ENCODE measurements at places on chromosomes 16 and 17.

DNA sequence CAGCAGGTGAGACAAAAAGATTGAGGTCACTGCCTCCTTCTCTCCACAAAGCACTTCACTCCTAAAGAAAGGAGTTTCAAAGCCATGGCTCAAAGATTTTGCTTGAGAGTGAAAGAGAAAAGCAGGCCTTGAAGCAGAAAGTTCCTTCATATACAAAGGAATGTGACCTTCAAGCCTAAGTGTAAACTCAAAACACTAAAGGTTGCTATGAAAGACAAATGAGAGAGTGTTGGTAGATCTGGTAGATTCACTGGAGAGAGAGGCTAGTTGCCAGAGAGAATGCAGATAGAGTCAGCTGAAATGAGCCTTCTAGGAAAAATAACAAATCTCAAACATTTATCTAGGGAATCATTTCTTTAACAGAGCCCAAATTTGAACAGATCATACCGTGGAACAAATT is 305.2 kb downstream of the CDH8 start:
- DNase-seq: no peak

DNA sequence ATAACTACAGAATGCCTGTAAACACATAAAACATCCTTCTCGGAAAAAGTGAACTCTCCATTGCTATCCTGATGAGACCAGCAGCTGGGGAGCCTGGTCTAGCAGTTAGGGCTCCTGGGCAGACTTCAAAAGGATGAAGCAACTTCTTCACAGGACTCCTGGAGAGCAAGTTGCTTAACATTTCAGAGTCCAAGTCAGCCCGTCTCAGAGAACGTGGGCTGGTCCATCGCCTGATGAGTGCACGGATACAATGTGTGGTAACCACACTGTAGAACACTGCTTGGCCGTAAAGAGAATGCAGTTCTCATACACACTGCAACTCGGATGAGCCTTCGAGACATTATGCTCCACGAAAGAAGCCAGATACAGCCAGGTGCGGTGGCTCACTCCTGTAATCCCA is 52.7 kb downstream of the TMEM235 start:
- DNase-seq: no peak

- DNase-seq: no peak
Measured at GRCh38 chr16:55292491-55292890, 31.5 kb upstream of the IRX6 start.

GRCh38 chr17:18246880-18247612 is 11.5 kb downstream of the FLII start:
- no peak for DNase-seq

DNA sequence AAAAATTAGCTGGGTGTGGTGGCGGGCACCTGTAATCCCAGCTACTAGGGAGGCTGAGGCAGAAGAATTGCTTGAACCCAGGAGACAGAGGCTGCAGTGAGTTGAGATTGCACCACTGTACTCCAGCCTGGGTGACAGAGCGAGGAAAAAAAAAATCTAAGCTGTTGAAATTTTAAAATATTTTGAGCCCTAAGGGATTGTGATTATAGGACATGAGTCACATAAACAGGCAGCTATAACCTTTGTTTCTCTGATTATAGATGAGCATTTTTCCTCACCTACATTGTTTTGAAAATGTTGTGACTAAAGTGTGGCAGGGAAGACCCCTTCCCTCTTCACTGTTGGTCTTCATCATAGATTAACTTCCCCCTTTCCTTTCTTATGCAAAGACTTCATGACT is 135.5 kb downstream of the MGAT5B start:
- no peak for DNase-seq

- no peak for DNase-seq
Measured at GRCh38 chr16:13315642-13316427, 414.4 kb downstream of the SHISA9 start.

GRCh38 chr16:15913046-15913698 is 24.8 kb upstream of the CEP20 start:
- DNase-seq: no peak

DNA sequence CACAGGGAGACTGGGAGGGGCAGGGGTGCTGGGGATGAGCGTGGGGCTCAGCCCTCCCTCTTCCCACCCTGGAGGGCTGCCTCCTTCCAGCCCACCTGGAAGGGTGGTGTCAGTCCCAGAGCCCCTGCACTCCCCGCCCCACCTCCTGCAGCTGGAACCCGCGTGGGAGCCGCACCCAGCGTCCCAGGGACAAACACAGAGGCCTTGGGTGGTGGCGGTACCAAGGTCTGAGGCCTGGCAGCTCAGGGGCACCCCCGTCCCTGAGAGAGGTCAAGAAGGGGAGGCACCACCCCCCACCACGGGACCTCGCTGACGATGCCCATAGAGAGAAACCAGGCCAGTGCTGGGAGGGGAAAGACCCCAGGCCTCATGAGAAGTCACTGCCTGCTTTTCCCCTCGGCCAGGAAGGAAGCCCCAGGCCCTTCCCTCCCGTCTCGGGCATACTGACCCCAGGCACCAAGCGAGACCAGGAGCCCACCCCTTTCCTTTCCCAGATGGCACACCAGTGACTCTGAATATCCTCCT is 4.1 kb downstream of the HS3ST6 start:
- DNase-seq: no peak

GRCh38 chr17:69466905-69467667 is 52.6 kb downstream of the MAP2K6 start:
- no peak for DNase-seq

- DNase-seq: no peak
Measured at GRCh38 chr17:55284001-55284884, 19.5 kb downstream of the HLF start.

DNA sequence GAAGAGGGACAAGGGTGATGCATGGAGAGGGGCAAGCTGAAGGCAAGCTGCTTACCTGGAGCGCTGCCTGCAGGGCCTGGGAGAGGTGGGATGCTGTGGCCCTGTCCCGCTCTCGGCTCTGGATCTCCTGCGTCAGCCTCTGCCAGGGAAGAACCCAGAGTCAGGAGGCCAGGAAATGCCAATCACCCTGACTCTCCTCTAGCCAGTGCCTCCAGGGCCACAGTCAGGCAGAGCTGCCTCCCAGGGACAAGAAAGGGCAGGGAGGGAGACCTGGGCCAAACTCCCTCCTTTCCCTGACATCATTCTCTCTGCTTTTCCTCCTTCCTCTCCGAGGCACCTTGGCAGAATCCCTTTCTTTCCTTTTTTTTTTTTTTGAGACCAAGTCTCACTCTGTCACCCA is 11.3 kb downstream of the CDK3 start:
- no peak for DNase-seq

DNA sequence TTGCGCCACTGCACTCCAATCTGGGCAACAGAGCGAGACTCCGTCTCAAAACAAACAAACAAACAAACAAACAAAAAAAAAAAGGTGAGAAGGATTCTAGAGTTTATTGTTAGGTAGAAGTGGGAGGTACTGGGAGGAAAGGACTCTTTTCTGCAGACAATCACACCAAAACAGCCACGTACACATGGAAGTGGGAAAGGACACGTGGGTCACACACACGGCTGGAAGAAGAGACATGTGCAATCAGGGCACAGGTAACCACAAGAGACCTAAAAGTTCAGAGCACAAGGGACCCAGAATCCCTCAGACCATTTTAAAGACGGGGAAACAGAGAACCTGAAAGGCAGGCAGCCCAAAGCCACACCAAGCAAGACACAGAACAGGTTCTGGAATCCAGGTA is 20.5 kb downstream of the XYLT1 start:
- no peak for DNase-seq
